Stimulated activated CD4-positive, alpha-beta T cell treated with anti-CD3 and anti-CD28 coated beads, Interleukin-1b, Interleukin-23, amount 100 ng/mL, for 1 hour (primary cell): ENCODE measurements at places on chromosomes 7 and 10.

GRCh38 chr7:159209429-159209828 is 64.8 kb upstream of the VIPR2 start:
- DNase-seq = no peak

DNA sequence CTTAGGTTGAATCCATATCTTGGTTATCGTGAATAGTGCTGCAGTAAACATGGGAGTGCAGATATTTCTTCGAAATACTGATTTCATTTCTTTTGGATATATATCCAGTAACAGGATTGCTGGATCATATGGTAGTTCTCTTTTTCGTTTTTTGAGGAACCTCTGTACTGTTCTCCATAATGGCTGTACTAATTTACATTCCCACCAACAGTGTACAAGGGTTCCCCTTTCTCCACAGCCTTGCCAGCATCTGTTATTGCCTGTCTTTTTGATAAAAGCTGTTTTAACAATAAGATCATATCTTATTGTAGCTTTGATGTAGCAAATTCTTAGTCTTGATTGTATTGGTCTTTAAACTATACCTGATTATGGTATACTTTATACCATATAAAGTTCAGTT is 45.3 kb downstream of the ZNRF2 start:
- DNase-seq = no peak

DNA sequence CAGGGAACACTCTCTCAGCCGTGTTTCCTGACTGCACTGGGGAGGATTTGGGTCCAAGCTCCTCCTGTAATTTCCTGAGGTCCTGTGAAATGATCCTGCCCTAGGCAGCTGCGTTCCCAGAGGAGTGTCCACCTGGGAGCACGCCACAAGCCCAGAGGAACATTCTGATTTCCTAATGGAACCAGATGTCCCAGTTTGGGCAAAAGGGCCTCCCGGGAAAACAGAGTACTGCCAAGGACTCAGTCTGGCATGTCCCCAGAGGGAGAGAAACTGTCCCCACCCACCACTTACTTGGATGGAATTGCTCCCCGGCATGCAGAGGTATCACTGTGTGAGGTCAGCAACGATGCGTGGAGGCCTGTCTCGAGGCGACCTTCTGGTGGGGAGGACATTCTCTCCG is 34.5 kb downstream of the ASB13 start:
- no peak for DNase-seq

DNA sequence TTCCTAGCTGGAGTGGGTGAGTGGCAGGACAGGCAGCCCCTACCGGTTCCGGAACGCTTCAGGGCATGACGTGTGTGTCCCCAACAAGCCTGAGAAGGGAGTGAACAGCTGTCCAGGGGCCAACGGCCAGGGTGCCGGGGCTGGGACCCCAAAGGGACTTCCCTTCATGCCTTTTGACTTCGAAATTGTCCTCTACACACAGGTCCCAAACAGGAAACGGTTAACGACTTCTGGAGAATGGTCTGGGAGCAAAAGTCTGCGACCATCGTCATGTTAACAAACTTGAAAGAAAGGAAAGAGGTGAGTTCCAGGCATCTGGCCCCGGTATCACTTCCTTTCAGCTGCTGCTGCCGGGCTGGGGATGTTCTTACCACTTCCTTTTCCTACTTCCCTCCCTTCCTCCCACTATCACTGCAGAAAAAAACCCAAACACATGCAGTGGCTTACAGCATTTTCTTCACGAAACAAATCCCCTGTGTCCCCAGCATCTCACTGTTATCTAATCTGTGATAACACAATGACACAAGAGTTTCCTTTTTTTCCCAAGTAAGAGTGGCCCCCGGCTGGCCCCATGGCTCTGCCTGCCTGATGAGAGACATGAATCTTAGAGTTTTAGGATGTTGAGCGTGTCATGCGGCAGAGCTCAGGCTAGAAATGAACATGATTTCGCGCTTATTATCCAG is 63.2 kb downstream of the MKI67 start:
- DNase-seq = no peak

GRCh38 chr7:117992635-117993376 is 119.6 kb upstream of the CTTNBP2 start:
- no peak for DNase-seq

DNA sequence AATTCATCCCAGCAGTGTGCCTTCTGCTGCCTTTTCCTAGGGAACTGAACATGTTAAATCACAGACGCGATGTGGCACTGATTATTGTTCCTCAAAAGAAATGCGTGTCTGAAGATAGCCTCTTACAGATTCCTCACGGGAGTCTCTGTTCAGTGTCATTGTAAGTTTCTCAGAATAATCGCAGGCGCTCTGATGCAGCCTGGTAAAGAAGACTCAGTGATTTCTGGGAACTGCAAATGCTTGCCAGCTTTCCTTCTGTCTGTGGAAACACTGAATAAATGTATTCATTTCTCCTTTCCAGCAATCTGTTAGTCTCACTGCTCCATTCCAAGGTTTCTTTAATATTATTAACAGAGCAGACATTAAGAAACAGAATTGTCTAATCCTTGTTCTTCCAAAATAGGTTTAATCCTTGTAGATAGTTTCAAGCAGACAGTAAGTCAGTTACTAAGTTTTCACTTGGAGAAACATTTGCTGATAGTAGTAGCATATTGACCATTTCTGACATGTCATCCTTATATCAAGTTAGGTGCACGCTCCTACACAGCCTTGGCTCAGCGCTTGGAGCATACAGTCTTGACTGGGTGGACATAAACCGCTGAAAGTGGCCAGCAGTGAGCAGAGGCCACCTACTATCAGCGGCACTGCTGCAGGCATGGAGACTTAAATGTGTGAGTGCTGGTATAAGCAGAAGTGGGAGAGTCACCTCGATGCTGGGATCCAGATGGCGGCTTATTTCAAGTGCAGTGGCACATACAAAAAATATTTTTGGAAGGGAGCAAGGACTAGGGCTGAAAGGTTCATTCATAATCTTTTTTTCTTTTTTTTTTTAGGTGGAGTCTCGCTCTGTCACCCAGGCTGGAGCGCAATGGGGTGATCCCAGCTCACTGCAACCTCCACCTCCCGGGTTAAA is 27.7 kb downstream of the MMRN2 start:
- DNase-seq = no peak
